ENCODE measurements at places on chromosomes 1 and 21.

DNA sequence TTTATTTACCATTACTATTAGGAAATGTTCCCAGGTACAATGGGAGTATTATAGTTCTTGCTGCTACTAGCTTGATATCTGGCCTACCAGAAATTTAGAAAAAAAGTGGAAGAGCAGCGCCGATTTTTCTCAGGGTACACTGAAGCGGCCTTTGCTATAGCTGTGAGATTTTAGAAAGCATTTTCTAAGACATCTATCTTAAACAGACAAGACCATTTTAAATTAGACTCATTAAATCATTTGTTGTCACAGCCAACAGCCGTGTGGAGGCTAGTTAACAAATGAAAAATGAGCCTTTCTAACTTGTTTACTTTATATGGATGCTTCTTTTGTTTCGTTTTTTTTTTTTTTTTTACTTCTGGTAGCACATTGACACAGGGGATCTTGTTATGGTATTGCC lies 183.2 kb upstream of the ZRANB2 start:
- no peak for DNase-seq

GRCh38 chr1:166057650-166058049 lies 109.2 kb downstream of the FAM78B start:
- no peak for DNase-seq

GRCh38 chr1:76862447-76862846 lies 4.8 kb upstream of the ST6GALNAC5 start:
- no peak for DNase-seq

DNA sequence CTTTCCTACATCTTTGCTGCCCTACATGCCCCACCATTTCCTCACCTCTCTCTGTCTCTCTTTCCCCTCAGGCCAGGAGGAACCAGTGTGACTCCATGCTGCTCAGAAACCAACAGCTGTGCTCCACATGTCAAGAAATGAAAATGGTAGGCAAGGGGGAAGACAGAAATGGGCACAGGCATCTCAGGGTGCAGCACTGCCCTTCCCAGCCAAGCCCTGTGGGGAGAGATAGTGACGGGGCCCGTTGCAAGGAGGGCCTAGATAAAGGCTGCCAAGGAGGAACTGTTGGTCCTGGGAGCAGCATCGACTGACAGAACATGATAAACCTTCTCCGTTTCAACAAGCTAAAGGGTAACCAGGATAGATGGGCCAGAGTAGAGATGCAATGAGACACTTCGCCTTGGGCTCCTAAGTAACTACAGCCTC lies 12.5 kb upstream of the PIGC start:
- DNase-seq = no peak

GRCh38 chr1:154874465-154874864 lies 4.4 kb upstream of the KCNN3 start:
- no peak for DNase-seq

GRCh38 chr1:27538793-27539192 lies 48.8 kb upstream of the WASF2 start:
- DNase-seq = no peak

DNA sequence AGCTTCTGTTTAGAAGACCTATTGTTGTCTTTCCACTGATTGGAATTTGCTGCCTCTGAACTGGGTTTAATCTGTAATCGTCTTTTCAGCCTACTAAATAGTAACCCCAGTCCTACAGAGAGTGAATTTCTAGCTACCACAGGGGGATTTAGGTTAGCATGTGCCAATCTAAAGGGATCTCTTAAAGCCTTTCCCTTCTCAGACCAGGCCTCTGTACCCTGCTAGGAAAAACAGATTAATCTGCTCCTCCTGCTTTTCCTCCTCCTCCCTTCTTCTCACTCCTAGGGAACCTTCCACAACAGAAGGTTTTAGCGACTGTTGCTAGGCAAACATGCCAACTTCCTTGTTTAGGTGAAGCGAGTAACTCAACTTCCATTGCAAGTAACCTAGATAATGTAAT lies 1.3 kb upstream of the RC3H1 start:
- no peak for DNase-seq

DNA sequence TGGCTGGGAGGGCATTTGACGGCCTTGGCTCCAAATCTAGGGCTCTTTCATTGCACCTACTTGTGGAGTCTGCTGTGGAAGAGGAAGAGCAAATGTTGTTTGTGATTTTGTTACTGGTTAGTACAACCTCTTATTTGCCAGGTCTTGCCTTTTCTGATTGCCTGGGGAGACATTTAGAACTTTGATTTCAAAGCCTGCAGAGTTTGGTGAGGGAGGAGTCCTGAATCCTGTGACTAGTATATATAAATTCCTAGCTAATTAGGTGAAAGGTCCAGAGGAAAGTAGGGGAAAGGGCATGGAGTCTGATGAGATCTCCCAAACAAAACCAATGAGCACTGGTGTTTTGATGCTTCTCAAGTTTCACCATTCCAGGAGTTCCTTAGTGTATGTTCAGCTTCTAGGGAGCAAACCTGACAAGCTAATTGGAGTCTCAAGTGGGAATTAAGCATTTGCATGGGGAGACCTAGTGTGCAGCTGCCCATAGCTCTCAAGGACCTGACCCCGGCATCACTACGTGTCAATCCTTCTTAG lies 5.1 kb upstream of the HMGCS2 start:
- DNase-seq = no peak

GRCh38 chr1:14347776-14348175 lies 250.7 kb upstream of the KAZN start:
- no peak for DNase-seq

GRCh38 chr21:44687671-44688070 lies 5.7 kb upstream of the KRTAP12-1 start:
- peak; percentile 77 for DNase-seq

- peak; percentile 64 for DNase-seq
Observed at GRCh38 chr1:1290238-1290731, 10.0 kb downstream of the SCNN1D start.

DNA sequence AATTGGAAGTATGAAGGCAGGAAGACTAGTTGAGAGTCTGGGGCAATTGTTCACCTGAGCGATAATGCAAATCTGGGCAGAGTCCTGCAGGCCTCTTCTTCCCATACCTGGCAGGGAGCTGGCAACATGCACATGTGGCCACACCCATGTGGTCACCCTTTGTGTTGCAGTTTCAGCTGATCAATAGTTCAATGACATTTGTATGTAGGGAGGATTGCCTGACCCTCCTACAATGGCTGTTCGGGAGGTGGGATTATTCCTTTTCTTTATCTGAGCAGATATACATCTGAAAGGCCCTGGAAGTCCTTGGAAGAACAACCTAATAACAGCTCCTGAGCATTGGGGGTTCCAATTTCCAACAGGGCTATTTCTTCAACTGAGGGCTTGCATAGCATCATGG lies 15.2 kb upstream of the TRIM45 start:
- DNase-seq = no peak

- DNase-seq = no peak
Observed at GRCh38 chr1:59076612-59077011, 220.3 kb upstream of the FGGY start.

DNA sequence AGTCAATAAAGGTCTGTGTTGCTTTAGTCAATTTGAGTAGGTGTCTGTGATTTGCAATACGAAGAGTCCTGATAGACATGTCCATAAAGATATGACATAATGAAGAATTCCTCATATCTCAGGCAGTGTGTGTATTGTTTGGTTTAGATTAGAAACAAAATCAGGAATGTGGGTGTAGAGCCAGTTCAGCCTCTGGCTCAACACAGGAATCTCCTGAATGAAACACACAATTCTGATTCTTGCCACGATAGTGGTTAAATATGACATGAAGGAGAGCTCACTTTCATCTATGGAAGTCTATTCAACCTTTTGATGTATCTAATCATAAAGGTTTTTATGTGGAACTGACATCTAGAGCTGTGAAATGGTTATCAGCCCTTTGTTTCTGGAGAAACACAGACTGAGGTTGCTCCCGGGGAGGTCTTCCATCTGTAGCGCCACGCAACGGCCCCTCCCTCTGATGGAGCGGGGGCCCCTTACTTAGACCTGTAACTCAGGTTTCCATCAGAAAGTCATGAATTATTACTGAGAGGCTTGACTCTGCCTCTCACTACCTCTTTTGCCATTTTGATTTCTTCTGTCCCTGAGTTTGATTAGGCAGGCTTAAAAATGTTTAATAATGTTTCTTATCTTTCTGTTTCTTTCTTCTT lies 19.5 kb downstream of the TSPAN2 start:
- no peak for DNase-seq
